ENCODE measurements at places on chromosomes 11 and 22. TPM values are rescaled to one million over a fixed set of nuclear protein-coding genes. Genes with fewer than 3 reads are reported as not detected.

DNA sequence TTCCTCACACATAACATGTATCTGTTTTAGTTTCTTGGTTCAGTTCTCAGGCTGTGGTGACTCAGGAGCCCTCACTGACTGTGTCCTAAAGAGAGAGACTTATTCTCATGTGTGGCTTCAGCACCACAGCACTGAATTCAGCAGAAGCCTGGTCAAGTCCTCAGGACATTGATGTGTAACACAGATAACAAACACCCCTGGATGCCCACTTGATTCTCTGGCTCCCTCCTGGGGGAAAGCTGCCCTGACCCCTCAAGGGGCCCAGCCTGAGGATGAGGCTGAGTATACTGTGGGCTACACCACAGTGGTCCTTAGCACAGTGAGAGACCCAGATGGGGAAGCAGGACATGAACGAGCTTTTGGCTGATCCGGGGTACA lies 87.2 kb upstream of the VPREB1 start:
- no peaks in the 10 kb centered on the region for H3K27me3 ChIP-seq
- no peaks in the 10 kb centered on the region for H3K4me1 ChIP-seq
- H3K36me3 ChIP-seq = no peaks in the 10 kb centered on the region
- H3K4me3 ChIP-seq = no peak overlapping the region

GRCh38 chr11:113710989-113711388 lies 4.9 kb upstream of the TMPRSS5 start:
- no peak overlapping the region for H3K4me3 ChIP-seq
- H3K4me1 ChIP-seq = no peaks in the 10 kb centered on the region
- no peaks in the 10 kb centered on the region for H3K36me3 ChIP-seq
- H3K27ac ChIP-seq = no peak overlapping the region

DNA sequence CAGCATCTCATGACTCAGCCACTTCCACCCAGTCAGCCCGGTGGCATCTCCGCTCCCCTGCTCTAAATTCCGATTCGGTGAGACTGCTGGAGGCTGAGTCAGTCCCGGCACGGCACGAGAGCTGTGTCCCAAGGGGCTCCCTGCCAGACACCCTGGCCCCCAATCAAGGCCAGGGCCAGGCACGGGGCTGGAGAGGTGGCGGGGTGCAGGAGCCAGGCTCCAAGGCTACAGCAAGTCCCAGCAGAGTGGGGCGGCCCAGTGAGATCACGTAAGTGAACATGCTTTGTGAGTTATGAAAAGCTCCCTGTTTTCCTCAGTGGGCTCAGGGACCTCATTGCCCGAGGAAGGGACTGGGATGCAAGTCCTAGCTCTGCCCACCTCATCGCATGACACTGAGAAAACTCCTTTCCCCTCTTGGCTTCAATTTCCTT lies 3.0 kb downstream of the C11orf68 start:
- peak overlapping the region; percentile 72 for H3K27ac ChIP-seq
- no peak overlapping the region for H3K4me3 ChIP-seq
- no peaks in the 10 kb centered on the region for H3K36me3 ChIP-seq
- H3K27me3 ChIP-seq = no peaks in the 10 kb centered on the region
- peaks cover 56% of the 10 kb centered on the region for H3K4me1 ChIP-seq

- H3K4me1 ChIP-seq = no peaks in the 10 kb centered on the region
- no peaks in the 10 kb centered on the region for H3K36me3 ChIP-seq
- no peak overlapping the region for H3K4me3 ChIP-seq
- no peak overlapping the region for H3K27ac ChIP-seq
- DNase-seq = no peak
- peaks cover 14% of the 10 kb centered on the region for H3K27me3 ChIP-seq
Measured at GRCh38 chr11:30917859-30918478, 331.8 kb upstream of the MPPED2 start.

GRCh38 chr22:46352691-46353386 lies 17.3 kb downstream of the TRMU start:
- peaks cover 76% of the 10 kb centered on the region for H3K36me3 ChIP-seq
- H3K4me3 ChIP-seq = no peak overlapping the region
- H3K4me1 ChIP-seq = no peaks in the 10 kb centered on the region
- no peak overlapping the region for H3K27ac ChIP-seq

DNA sequence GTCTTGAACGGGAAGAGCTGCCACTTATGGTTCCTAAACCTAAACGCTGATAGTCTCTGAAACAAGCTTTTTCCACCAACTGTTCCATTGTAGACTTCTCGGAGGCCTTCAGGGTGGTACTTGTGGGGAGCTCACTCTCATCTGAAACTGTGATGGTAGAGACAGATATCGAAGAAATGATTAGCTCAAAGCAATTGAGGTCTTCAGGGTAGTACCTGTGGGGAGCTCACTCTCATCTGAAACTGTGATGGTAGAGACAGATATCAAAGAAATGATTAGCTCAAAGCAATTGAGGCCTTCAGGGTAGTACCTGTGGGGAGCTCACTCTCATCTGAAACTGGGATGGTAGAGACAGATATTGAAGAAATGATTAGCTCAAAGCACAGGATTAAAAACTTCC lies 175.7 kb downstream of the SWAP70 start:
- no peak for DNase-seq
- H3K27ac ChIP-seq = no peak overlapping the region
- H3K27me3 ChIP-seq = no peaks in the 10 kb centered on the region
- H3K4me3 ChIP-seq = no peak overlapping the region

- peak; percentile 81 for DNase-seq
- H3K27ac ChIP-seq = no peak overlapping the region
- no peaks in the 10 kb centered on the region for H3K27me3 ChIP-seq
- peaks cover 23% of the 10 kb centered on the region for H3K4me1 ChIP-seq
Measured at GRCh38 chr11:14422052-14422813, 63.2 kb upstream of the RRAS2 start.

DNA sequence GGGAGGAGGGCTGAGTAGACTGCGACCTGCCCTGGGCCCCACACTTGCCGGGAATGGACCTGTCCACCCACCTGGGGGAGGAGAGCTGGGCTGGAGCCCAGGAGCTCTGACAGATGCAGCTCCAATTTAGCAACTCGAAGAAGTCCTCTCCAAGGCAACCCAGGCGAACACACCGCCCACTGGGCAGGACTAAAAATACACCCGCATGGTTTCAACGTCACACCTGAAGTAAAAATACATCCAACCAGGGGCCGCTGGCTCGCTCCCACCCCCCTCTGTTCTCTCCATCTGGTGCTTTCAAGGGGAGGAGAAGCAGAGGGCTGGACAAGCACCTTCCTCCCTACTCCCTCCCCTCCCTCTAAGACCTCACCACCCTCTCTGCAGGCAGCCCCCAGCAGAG lies 119.9 kb downstream of the FEZ1 start:
- H3K27me3 ChIP-seq = no peaks in the 10 kb centered on the region
- DNase-seq = peak; percentile 74
- peaks cover 22% of the 10 kb centered on the region for H3K4me1 ChIP-seq
- peak overlapping the region; percentile 12 for H3K27ac ChIP-seq

GRCh38 chr11:58316142-58316541 lies 42.7 kb downstream of the OR5B17 start:
- no peak overlapping the region for H3K27ac ChIP-seq
- H3K36me3 ChIP-seq = no peaks in the 10 kb centered on the region
- no peaks in the 10 kb centered on the region for H3K27me3 ChIP-seq

- H3K4me3 ChIP-seq = no peak overlapping the region
- peak overlapping the region; percentile 7 for H3K27ac ChIP-seq
- no peaks in the 10 kb centered on the region for H3K4me1 ChIP-seq
- no peak for DNase-seq
- no peaks in the 10 kb centered on the region for H3K36me3 ChIP-seq
Measured at GRCh38 chr11:122405547-122406341, 249.8 kb upstream of the UBASH3B start.

DNA sequence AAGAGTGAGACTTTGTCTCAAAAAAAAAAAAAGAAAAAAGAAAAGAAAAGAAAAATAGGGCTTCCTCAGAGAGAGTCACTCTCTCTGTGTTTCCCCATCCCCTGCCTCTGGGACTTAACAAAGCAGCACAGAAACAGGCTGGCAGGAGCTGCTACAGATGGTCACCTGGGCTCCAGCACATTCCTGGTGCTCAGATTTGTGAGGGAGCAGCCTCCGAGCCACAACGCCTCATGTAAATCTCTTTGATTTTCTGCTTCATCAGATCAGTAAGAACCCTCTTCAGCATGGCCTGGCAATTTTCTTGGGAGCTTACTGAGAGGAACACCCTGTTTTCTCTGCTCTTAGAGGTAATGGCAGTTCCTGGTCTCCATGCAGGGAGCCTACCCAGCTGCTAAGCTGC lies 15.2 kb upstream of the LDHA start:
- H3K4me1 ChIP-seq = peaks cover 10% of the 10 kb centered on the region
- H3K27ac ChIP-seq = no peak overlapping the region
- DNase-seq = no peak

GRCh38 chr11:94974178-94974577 lies 669 bp downstream of the KDM4D start:
- no peaks in the 10 kb centered on the region for H3K27me3 ChIP-seq
- peak overlapping the region; percentile 97 for H3K4me3 ChIP-seq

DNA sequence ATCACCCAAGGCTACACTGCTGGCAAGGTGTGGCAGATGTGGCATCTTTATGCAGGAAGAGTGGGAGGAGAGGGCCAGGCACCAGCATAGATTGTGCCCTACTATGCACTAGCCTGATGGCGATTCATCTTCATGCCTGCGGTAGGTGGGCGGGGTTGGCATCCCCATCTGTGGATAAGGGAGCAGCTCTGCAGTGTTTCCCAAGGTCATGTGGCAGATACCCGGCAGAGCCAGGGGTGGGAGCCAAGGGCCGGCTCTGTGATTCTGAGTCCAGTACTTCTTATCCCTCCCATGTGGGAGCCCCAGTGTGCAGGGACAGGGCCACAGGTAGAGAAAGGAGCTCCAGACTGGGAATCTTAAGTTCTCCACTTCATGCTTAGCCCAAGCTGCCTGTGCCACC lies 20.0 kb downstream of the CD82 start:
- H3K4me1 ChIP-seq = peaks cover 20% of the 10 kb centered on the region
- peaks cover 18% of the 10 kb centered on the region for H3K36me3 ChIP-seq
- no peak for DNase-seq
- H3K27ac ChIP-seq = no peak overlapping the region
- H3K27me3 ChIP-seq = no peaks in the 10 kb centered on the region
- H3K4me3 ChIP-seq = no peak overlapping the region

GRCh38 chr22:17853073-17853472 lies 78.8 kb upstream of the BID start:
- H3K27me3 ChIP-seq = no peaks in the 10 kb centered on the region
- DNase-seq = no peak
- H3K27ac ChIP-seq = no peak overlapping the region
- no peak overlapping the region for H3K4me3 ChIP-seq
- no peaks in the 10 kb centered on the region for H3K36me3 ChIP-seq

CASP5 gene
- total RNA-seq = 1.9 TPM

TRIM51 gene
- not detected for total RNA-seq
